GM12865 (cell line): ENCODE measurements at places on chromosomes 7 and 10.

- no peak for DNase-seq
These were observed 12.7 kb downstream of the MAD1L1 start for GRCh38 chr7:2220030-2220429.

GRCh38 chr10:16698461-16698860 is 118.8 kb downstream of the RSU1 start:
- no peak for DNase-seq

GRCh38 chr10:132487241-132488135 is 50.1 kb upstream of the INPP5A start:
- no peak for DNase-seq

DNA sequence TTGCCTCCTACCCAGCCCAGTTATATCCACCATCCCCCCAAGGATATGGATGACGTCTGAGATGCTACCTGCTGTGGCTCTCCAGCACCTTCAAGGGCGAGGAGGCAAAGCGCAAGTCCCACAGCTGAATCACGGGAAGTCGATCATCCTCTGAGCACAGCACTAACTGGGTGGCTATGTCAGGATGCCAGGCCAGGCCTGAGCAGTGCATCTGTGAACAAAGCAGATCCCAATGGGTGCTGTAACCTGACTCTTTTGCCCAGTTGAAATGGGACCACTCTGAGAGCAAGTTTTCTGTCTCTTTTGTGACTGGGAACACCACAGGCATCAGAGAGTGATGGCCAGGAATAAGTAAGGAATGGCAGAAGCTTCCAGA is 12.3 kb downstream of the SEC31B start:
- DNase-seq = no peak

DNA sequence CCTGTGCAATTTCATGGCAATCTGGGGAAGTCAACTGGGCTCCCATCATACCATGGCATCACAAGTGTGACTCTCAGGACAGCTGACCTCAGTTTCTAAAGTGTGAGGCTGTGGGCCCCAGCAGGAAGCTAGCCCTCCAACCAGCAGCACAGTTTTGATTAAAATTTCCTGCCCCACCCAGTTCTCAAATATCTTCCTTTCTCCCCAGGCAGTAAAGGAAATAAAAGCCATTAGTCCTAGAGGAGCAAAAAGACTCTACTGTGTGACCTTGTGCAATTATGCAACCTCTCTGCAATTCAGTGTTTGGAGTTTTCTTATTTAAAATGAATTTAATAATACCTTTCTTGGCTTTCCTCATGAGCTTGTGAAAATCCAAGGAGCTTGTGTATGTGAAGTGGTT is 143.1 kb upstream of the CDCA7L start:
- no peak for DNase-seq

GRCh38 chr10:95247200-95247880 is 43.5 kb downstream of the PDLIM1 start:
- no peak for DNase-seq

DNA sequence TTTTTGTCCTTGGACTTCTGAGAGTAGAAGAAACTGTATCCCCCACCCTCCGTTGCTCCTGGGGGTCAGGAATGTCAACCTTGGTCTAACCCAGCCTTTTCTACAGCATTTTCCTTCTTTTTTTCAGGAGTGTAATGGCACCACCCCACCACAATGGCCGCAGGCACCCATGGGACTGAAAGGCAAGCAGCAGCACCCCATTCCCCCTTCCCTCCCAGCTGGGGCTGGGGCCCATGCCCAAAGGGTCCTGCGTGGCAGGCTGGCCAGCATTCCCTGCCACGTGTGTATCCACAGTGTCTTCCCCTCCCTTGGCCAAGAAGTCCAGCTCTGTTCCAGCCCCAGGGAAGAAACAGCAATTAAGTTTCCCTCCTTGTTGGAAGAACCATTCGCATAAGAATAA is 106.9 kb downstream of the ZPBP start:
- no peak for DNase-seq

- DNase-seq = peak; percentile 74
These were observed 903 bp upstream of the NT5C2 start for GRCh38 chr10:103193820-103194529.

DNA sequence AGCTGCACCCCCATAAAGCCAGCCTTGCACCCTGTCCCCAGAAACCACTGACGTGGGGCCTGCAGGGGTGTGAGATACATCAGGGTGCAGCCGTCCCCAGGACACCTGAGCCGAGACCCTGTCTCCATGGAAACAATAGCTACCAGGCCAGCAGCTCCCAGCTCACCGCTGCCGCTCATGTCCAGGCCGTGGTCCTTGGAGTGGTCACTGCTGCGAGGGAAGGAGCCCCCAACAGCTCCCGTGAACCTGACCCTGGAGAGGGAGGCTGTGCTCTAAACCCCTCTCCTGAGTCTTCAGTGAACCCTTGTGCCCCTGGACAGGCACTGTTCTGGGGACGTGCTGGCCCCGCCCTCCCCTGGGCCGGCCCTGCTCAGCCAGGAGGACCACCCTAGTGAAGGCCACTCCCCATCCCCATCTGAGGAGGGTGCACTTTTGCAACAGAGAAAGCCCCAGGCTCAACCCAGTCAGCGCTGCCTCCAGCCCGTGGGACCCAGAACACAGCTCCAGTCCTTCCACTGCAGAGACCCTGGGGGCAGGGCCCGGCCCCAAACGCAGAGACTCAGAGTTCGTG is 19.6 kb upstream of the INPP5A start:
- no peak for DNase-seq

DNA sequence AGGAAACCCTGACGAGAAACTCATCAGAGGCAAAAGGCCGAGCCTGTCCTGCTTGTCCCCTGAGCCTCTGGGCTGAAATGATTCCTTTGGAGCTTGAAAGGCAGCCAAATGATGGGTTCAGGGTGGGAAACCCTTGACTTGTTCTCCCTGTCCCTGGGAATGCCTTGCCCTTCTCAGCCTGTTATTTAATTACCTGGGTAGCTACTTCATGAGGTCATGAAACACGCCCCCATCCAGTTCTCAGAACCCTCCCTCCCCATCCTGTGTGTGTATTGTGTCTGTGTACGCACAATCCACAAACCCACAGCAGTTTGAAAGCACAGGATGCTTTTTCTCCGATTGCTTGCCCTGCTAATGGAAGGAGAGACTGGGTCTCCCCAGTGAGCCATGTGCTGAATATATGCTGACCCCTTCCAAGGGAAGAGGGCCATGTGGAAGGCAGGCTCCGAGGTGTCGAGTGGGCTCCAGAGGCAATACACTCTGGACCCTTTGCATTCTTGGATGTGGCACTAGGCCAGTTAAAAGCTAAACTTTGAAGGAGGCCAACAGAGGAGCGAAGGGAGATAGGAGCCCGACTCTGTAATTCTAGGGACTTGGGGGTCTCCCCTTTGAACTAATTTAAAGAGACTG is 10.6 kb downstream of the DUSP5 start:
- DNase-seq = no peak

DNA sequence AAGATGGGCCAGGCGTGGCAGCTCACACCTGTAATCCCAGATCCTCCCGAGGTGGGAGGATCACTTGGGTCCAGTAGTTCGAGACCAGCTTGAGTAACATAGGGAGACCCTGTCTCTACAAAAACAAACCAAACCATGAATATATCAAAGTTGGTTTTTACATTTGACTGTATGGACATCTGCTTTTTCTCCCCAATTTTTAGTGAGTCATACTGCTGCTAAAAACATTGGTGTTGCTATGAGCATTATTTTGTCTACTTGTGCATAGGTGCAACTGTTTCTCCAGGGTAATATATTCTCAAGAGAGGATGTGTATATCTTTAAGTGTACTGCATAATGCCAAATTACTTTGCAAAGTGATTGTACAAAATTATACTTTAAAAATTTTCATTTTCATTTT is 769 bp upstream of the TMEM248 start:
- DNase-seq = no peak

DNA sequence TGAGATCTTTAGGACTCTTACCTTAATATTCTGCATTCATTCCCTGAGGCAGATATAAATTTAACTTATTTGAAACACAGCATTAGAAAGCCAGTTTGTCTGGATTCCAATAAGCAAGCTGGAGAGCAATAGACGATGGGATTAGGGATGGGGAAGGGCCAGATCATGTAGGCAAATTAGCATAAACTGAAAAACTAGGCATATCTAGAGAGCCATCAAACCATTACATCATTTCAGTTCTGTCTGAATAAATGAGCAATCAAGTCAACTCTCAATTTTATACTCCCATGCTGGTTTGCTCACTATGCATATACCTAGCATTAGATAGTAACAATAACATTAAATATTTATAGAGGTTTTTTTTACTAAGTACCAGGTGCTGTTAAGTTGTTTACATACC is 583.6 kb upstream of the LRRN3 start:
- no peak for DNase-seq

- no peak for DNase-seq
These were observed 50.6 kb downstream of the ADAMTS14 start for GRCh38 chr10:70722820-70723424.

DNA sequence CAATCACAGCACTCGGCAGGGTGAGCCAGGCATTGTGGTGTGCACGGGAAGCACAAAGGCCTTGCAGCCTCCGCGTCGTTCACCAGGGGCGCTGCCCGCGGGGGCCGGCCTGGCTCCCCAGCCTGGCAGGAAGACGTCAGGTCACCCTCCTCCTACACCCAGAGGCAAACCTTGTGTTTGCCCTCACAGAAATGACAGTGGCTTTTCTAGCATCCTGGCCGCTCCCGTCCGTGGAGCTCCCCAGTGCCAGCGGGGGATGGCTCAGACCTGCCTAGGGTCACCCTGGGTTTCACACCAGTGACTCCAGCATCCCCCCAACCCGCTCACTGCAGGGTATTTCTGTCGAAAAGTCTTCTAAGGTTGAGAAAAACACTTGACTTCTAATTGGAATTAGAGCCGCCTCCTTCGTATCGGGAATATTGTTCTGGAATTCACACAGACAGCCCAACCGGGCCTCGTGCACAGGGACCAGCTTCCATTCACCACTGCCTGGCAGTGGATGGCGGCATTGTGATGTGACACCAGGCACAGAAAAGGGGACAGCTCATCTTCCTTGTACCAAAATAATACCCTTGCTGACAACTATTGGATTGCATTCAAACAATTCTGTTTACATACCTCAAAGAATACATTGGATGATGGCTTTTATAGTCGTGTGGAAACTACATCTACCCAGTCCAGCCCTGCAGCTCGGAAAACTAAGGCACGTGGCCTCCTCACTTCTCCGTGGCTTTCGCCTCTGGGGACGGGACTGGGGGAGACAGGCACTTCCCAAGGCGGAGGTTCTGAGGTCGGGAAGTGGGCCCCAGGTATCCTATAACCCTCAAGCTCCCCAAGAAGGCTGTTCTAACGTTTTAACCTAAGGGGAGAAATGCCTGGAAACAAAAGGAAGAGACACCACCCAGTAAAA is 109.0 kb downstream of the EBF3 start:
- no peak for DNase-seq

DNA sequence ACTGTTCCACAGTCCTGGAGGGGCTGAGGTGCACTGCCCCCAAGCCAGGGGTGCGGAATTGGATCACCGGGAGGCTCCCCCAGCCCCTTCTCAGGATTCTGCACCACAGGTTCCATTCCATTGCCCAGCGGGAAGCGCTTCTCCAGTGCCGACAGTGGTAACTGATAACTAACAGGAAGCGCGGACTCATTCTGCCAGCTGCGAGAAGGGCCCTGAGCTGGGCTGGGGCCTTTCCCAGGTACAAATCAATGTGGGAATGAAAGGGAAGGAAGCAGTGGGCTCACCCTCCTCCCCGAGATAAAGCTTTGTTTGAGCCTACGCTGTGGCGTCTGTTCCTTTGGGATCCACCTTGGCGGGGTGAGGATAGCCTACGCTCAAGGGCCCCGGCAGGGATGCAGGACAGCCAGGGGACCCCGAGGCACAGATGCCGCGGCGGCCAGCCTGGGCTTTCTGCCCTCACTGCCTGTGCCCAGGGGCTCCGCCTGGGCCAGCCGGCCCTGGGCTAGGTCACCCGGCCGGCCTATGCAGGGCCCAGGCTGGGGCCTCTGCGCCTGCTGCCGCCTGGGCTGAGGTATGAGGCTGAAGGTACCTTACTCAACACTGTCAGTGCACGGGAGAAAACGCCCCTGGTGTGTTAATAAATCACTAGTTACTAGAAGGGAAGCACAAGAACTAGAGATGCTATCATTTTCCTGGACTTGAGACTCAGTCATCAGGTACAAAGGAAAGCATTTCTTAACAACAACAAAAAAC is 39.4 kb downstream of the EN2 start:
- DNase-seq = no peak

DNA sequence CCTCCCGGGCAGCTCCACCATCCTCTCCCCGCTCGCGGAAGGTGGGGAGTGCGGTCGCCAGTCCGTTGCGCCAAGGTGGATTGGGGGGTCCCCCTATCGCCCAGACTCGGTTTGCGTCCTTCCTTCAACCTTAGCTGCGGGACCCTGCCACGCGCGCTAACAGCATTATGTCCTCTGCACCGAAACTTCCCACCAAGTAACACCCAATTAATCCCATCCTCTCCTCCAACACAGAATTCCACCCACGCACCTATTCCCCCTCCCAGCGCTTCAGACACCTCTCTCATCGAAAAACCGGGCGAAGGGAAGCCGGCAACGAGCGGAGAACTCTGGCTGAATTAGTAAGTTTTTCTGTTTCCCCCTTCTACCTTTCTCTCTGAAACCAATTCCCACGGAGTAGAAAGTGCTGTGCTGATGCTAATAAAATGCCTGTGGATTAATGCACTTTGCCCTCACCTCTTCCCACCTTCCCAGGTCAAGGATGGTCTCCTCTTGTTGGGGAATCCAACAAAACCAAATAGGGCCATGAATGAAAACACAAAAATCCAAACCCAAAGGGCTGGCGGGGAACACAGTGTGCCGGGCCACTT is 947 bp downstream of the HOXA3 start:
- no peak for DNase-seq

- no peak for DNase-seq
These were observed 69.0 kb upstream of the ARHGAP21 start for GRCh38 chr10:24792638-24793037.

- peak; percentile 2 for DNase-seq
These were observed 154.5 kb downstream of the SLC25A13 start for GRCh38 chr7:96167424-96167823.
